ENCODE measurements at places on chromosomes 13 and 19. TPM values are rescaled to one million over a fixed set of nuclear protein-coding genes. Genes with fewer than 3 reads are reported as not detected.

The AMER2 gene
- polyA plus RNA-seq = 0.31 TPM

The KANK3 gene
- polyA plus RNA-seq = 2.0 TPM

The FXYD1 gene
- polyA plus RNA-seq = 26.8 TPM

The PTGIR gene
- polyA plus RNA-seq = not detected

The ZNF135 gene
- 2.8 TPM for polyA plus RNA-seq

The F10 gene
- 1.6 TPM for polyA plus RNA-seq
